ENCODE measurements at places on chromosomes 6 and 20.

DNA sequence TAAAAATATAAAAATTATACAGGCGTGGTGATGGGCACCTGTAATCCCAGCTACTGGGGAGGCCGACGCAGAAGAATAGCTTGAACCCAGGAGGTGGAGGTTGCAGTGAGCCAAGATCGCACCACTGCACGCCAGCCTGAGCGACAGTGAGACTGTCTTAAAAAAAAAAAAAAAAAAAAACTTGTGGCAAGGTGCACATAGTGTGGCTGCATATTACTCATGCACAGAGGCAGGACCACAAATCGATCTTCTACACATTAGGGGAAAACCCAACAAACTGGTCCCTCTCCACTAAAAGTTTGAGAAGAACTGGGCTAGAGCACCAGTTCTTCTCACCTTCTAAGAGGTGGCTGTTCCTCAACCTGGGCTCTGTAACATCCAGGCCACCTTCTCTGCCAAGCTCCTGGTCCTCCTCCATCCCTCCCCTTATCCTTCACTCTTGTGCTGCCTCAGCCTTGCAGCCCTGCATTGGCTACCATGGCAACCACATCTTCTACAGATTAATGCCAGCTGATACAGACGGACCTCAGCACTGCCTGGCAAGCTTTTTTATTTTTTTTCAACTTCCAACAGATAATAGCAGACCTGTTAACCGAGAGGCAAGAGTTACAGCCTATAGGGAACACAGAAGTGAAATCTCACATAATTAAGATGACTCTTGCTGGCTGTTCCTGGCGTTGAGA is 88.0 kb downstream of the ATP9A start:
- DNase-seq, result no peak

DNA sequence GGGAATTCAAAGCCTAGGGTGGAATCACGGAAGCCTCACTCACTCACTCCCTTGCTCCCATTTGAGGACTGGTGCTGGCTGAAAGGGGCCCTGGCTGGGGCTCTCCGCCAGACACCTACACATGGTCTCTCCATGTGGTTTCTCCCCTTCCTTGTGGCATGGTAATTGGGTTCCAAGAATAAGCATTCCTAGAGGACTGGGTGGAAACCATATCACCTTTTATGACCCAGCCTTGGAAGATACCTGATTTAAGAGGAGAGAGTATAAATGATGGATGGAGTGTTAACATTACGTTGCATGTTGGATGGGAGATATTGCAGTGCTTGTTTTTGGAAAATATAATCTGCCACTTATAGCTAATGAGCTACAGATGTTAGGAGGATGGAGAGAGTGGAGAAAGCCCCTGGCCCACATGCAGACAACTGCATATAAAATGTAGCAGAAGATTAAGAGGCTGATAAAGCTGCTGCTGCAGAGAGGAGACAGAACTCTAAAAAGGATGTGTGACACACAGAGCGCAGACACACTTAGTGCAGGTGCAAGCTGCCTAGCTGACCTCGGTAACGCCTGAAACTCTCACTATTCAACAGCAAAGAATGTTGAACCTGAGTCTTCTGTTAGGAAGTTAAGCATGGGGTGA is 23.3 kb upstream of the CDKN1A start:
- no peak for DNase-seq

DNA sequence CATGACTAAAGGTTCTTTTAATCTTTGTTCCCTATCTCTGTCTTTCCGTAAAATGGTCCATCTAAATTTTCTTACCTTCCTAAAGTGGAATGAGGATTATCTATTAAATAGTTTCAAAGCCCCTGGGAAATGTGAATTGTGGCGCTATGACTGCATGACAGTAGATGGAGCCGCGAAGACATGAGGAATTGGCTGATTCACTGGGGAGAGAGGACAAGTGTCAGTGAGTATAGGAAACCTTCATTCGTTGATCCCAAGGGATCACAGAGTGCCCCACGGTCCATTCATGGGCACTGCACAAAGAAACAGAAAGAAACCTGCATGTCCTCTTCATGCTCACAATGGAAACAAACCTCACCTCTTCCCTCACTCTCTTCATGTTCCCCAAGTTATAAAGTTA is 479.3 kb upstream of the BTBD3 start:
- DNase-seq, result no peak

GRCh38 chr6:156598071-156598854 is 178.9 kb upstream of the ARID1B start:
- no peak for DNase-seq

DNA sequence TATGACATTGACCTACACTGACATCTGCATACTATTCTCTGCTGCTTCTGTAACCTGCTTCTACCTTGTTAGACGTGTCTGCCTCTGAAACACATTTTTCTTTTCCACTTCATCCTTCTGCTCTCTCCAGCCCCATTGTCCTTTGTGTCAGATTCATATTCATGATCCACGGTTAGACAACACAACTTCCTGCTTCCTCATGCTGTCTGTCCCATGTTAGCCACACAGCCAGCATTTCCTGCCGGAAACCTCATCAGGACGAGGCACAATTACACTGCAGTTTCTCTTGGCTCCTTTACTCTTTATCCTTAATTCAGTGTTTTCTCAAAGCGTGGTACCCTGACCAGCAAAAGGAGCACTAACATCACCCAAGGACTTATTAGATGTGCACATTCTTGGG is 150.2 kb downstream of the TBC1D7 start:
- DNase-seq, result no peak

- DNase-seq, result no peak
Measured at GRCh38 chr6:156033598-156033997, 578.0 kb upstream of the NOX3 start.

DNA sequence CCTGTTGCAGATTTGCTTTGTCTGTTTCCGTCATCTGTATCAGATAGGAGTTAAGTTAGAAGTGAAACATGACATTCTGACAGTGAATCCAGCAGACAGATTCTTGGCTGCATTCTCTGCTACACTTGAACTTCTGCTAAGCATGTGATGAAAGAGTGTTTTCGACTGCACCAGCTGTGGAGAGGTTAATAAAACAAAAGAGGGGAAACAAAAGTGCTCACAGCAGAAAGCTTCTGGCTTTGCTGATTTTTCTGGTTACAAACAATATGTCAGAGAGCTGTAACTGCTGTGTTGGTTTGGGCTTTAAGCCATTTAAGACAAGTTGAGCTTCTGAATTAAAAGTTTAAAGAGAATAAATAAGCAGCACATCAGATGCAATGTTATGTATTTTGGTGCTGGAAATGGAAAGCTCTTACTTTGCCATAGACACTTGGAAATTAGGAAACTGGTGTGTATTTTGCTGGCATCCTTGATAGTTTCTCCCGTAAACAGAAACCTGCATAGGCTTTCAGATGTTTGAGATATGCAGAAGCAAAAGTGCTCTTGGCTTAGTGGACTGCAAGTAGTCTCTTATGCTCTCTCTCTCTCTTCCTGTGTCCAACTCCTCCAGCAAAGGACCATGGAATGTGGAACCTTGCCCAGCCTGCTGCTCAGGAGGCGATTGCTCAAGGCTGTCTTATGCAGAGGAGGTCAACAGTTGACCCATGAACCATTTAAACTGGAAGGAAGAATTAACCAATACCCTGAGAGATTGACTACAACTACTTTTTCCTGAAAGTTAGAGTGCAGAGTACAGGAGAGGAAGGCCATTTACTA is 104.9 kb downstream of the RPS12 start:
- no peak for DNase-seq

GRCh38 chr6:102980951-102981350 is 1587.4 kb downstream of the GRIK2 start:
- DNase-seq, result no peak

- DNase-seq, result no peak
Measured at GRCh38 chr6:159852877-159853276, 37.9 kb upstream of the MAS1 start.

DNA sequence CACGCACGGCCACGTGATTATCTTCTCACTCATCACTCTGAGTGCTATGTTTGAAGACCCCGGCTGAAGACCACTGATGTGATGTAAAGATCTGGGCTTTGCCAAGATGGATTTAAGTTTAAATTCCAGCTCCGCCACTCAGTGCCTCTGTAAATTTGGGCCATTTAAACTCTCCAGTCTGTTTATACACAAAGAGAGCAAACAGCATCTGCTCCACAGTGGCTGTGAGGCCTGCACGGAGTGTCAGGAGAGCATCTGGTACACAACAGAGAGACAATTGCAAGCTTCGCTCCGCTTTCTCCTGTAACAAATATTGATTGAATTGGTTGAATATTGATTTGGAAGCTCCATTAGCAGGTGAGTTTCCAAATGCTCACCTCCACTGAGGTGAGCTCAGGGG is 80.5 kb upstream of the FRMD1 start:
- no peak for DNase-seq

DNA sequence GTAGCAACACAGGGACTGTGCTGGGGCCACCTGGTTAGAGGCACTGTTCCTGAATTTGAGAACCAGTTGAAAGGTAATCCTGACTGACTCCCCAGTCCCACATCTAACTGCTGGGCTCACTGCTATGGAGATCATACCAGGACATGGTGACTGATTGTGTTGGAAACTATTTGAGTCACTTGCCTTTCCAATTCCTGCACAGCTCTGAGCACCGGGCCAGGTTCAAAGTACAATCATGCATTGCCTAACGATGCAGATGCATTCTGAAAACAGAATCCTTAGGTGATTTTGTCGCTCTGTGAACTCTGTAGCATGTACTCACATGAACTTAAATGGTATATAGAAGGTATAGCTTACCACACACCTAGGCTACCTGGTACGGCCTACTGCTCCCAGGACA is 215.3 kb downstream of the BMP7 start:
- DNase-seq, result no peak
